ENCODE measurements at places on chromosomes 3 and 15.

DNA sequence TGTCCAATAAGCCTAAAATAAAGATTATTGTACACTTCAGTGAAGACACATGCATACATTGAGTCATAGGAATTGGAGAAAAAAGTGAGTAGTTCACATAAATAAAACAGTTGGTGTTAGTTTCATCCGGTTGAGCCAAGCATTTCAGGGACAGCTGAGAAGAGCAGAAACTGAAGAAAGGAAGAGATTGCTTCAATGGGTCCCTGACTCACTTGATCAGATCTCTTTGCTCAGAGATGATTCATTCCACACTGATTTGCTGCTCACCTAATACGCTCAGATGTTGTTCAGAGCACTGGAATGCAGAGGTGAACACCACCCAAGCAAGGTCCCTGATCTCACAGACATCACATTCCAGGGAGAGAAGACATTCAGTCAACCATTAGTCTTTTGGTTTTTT is 93.7 kb downstream of the RAD18 start:
- DNase-seq: no peak

DNA sequence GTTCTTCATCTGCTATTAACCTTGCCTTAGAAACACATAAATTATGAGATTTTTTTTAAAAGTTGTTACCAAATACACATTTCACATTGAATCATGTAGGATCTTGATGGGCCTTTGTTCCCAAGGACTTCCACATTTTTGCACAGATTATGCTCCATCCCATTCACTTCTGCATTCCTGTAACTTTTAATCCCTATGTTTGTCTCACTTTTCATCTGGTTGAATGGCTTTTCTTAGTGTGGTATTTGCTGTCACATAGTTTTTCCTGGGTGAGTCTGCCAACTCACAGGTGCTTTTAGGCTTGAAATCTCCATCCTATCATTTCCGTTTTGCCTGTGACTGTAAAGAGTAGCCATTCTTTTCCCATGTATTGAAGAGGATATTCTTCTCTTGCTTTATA is 297.2 kb upstream of the TPRG1 start:
- no peak for DNase-seq

GRCh38 chr3:126763035-126763434 is 59.0 kb downstream of the CHCHD6 start:
- DNase-seq: no peak

DNA sequence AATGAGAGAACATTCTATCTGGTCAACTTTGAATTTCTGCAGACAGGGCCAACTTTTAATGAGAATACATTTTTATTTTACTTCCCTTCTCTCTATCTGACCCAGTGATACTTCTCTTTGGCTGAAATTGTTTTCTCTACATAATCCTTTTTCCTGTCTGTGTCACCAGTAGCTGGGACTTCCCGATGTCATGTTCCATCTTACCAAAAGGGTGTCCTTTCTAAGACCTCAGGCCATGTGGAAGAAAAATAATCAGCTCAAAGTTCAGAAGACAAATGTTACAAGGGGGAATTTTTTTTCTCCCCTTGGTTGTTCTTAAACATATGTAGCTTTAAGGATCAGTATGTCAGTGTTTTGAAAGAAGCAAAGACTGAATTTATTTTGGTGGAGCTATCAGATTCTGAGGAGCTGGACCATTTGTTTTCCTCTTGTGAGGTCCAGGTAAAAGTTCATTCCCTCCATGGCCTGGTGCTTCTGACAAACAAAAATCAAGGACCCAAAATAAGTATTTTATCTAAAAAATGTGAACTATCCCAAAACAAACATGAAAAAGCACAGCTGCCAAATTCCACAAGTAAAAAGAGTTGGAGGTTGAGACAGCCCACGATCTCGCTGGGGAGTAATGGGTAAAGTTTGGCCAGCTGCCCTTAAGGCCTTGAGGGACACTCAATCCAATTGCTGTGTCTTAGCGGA is 859.4 kb upstream of the NR2F2 start:
- DNase-seq: peak; percentile 44

GRCh38 chr3:169759256-169759655 is 5.6 kb downstream of the TERC start:
- DNase-seq: no peak

DNA sequence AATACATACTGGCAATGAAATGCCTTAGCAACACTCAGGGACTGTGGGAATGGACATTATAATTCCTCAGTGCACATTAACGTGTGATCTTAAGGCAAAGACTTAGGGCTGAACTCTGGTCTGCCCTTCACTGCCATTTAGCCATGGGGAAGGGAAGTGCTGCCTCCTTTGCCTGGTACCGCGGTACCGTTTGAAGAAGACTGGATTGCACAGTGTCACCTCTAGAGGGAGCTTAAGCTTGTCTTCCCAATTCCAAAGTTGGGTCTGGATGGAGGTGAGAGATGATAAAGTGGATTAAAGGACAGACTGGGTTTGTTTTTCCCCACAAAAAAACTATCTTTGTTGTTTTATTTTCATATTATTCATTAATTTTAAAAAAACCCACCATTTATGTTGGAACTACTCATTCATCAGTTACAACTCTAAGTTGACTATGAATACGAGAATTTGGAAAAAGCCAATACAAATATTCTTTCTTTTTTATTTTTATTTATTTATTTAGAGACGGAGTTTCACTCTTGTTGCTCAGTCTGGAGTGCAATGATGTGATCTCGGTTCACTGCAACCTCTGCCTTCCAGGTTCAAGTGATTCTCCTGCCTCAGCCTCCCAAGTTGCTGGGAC is 60.0 kb upstream of the SYN2 start:
- DNase-seq: peak; percentile 48
